Dermis microvascular lymphatic vessel endothelial cell (primary cell): ENCODE measurements at places on chromosomes 7 and 10.

- no peak for DNase-seq
Measured at GRCh38 chr10:126243306-126243705, 145.0 kb downstream of the ADAM12 start.

- DNase-seq: no peak
Measured at GRCh38 chr10:17655567-17656146, 11.7 kb downstream of the STAM start.

GRCh38 chr10:21021843-21022594, 124.9 kb upstream of the NEBL start:
- DNase-seq: no peak

- DNase-seq: no peak
Measured at GRCh38 chr10:71974489-71975021, 10.4 kb downstream of the CHST3 start.

GRCh38 chr7:141754939-141755338, 9.0 kb upstream of the TAS2R3 start:
- DNase-seq: peak; percentile 39

GRCh38 chr10:18238870-18239485, 98.8 kb downstream of the CACNB2 start:
- peak; percentile 40 for DNase-seq

GRCh38 chr10:126592901-126593300, 77.6 kb downstream of the C10orf90 start:
- no peak for DNase-seq

DNA sequence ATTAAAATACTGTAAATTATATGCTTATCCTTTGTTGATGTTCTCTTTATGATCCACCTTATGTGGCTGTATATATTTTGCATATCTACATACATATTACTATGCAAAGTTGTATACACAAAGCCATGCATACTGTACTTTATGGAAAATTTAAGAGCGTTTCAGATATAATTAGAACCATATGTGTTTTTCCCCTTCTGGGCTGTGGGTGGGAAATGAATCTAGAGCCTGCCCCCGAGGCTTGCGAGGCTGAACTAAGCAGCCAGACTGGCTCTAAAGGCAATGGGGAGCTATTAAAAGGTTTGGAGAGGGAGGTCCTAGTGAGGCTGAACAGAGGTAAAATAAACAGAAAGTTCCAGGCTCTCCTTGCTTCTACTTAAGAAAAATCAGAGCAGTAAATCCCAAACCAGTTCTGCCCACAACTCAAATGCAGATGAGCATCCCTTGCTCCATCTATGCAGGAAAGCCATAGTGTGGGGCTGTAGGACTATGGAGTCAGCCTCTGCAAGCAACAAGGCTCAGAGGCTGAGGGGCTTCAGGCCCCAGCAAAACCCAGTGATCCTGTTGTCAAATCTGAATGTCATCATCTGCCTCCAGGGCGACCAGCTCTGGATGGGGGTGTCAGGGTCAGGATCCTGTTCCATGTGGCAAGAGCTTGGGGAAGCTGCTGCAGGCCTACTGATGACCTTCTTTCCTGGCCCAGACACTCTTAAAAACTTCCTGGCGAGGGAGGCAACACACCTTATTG, 14.1 kb upstream of the DDIT4 start:
- DNase-seq: no peak

- DNase-seq: peak; percentile 72
Measured at GRCh38 chr10:119619215-119619614, 22.5 kb upstream of the TIAL1 start.

DNA sequence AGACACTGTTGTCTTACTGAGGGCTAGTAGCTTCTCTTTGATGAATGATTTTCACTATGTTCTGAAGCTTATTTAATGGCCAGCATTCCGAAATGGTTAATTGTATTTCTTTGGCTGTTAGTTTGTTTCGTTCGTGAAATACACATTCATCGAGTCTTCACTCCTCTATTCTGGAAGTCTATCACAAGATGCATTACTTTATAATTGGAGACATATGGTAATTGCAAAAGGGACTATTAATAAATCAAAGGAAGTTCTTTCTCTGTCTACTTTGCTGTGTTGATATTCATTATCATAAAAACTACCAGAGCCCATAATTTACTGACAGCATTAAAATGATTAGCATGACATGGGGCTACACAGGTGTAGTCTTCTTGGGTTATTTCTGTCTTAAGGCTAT, 133.8 kb upstream of the IGFBP3 start:
- DNase-seq: no peak

- no peak for DNase-seq
Measured at GRCh38 chr7:132152131-132152889, 424.0 kb downstream of the PLXNA4 start.

GRCh38 chr10:91683975-91684374, 51.1 kb upstream of the PPP1R3C start:
- DNase-seq: no peak

DNA sequence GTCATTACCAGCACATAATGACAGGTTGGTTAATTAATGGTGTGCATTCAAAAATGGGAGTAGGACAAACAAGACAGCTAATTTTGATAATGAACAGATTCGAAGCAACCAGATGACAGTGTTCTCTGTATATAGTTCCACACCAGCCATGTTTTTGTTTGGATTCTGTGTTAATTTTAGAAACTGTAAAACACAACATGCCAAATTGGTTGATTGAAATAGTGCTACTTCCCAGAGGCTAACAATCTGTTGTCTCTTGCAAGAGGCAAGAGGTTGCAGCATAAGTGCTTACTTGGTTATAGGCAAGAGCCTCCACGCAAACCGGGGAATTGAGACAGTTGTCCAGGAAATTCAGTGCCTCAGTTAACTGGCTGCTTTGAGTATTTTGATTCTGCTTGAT, 170.2 kb upstream of the HABP2 start:
- no peak for DNase-seq

DNA sequence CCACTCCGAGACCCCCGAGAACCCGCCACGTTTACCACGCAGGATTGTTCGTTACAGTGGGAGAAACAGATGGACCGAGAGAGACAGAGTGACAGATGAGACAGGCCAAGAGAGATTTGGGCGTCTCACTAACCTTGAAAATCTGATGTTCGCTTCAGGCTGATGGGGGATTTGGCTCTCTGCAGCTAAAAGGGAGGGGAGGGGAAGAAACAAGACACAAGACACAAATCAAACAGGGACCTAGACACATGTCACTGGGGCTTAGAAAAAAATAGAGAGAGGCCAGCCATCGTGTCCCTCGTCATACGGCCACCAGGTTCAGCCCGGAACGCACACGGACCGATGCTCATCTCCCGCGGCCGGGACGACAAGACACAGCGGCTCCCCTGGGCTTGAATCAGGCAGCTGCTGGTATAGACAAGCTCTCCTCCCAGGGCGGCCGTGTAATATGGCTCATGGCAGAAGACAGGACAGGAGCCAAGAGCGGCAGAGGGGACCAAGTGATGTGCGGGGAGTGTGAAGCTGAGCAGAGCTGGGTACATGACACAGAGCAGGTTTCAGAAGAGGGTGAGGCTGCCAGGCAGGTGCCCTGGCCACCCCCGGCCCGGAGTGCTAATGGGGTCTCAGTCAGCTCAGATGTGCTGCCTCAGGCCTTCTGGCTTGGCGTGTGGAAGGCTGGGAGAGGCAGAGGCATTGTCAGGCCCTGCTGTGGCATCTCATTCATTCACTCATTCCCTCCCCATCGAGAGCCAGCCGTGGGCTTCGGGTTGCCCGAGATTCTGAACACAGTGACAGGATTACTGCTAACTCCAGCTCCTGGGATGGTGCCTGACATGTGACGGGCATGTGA, 88.5 kb upstream of the GNA12 start:
- no peak for DNase-seq

DNA sequence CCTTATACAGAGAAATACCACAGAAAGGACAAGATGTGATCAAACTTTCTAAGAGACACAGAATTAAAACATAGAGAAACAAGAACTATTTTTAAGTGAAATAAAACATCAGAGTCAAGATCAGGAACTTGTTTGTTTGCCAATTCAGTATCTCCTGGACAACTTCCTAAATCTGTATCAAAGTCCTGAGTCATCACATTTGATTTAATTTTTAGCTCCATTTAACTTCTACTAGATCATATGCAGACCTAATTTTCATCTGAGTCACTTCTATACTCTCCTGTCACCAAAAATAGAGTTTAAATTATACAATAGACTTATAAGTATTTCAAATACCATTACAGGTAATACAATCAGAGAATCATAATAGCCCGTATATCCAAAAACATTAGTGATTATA, 268.1 kb downstream of the PRKG1 start:
- DNase-seq: no peak

DNA sequence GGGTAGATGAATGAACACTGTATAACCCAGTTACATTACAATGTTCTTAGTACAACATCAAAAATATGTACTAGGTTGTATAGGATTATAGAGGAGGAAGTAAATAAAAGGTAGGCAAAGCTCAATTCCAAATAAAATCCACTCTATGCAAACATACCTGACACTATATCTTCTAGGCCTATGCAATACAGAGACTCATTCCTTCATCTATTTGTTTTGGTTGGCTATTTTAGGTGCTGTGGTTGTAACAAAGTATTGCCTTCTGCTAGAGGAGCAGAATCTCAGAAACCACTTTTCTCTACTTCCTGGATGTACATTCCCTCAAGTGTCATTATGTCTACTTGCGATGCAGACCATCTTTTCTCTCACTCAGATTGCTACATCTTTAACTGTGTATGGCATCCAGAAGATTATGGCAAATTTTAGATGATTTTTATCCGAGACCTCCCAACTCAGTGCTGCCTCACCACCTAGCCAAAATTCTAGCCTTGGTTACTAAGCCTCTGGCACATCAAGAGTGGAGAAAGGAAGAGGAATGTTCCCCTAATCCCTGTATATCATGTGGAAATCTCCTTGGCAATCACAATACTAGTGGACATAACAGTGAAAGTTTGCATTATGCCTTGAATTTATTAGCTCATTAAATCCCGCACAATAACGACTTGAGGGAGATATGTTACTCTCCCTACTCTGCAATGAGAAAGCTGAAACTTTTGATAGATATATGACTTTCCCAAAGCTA, 5.5 kb upstream of the TFPI2 start:
- DNase-seq: no peak

- DNase-seq: no peak
Measured at GRCh38 chr10:43338117-43338516, 33.3 kb upstream of the FXYD4 start.

DNA sequence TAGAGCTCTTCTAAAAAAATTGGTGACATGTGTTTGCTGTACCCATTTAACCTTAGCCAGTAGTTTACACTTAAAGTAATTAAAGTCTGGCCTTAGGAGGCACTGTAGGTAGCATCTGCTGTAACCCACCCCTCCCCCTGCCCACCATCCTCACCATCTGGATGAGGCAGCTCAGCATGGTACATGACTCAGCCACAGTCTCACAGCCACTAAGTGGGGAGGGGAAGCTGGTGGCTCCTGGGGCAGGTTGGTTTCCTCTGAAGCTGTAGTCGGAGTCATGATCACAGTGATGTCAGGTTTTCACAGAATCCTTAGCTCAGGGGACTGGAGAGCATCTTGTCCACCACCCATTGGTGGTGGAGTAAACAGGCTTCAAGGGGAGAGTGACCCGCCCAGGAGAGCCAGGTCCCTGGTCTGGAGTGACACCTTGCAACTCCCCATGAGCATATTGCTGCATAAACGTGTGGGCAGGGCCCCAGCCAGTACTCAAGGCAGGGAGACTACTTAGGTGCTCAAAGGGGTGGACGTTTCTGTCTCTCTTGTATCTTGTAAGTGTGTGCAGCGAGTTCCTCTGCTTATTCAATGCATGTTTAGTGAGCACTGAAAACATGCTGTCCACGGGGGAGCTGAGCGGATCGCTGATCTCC, 125.9 kb downstream of the GRK5 start:
- DNase-seq: peak; percentile 40

DNA sequence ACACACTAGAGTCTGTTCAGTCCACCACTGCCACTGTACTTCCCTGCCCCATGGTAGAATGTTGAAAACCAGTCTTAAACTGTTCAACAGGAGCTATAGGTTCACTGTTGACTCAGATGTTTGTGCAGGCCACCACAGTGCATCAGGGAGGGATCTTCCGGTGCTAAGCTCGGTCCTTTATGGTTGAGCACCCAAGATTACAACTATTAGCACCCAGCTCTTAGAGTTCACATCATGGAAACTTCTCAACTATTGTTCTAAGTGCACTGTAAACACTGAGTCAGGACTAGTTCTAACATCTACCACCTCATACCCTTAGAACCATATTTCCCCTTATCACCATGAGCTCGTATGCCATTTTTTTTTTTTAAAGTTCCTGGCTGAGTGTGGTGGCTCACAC, 97.1 kb upstream of the MXI1 start:
- DNase-seq: no peak

DNA sequence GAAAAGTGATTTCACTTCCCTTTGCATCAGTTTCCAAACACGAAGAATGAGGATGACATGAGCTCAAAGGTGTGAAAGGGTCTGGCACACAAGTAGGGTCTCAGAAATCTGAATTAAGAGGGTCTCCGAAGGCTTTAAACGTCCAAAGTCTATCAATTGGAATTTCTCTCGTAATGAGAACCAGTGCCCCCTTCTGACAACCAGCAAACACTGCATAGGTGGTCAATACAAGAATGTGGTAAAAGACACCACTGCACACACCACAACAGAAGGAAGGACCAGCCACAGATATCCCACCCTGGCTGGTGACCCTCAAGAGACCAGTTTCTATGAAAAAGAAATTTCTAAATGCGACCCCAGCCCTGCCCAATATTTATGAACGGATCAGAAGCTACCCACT, 78.1 kb downstream of the CALN1 start:
- DNase-seq: no peak

- no peak for DNase-seq
Measured at GRCh38 chr7:158138329-158138597, 449.4 kb downstream of the PTPRN2 start.

- DNase-seq: no peak
Measured at GRCh38 chr7:48011323-48011722, 17.6 kb downstream of the SUN3 start.

GRCh38 chr10:129730272-129730992, 233.6 kb downstream of the EBF3 start:
- no peak for DNase-seq
